ENCODE measurements at places on chromosomes 3 and 15.

DNA sequence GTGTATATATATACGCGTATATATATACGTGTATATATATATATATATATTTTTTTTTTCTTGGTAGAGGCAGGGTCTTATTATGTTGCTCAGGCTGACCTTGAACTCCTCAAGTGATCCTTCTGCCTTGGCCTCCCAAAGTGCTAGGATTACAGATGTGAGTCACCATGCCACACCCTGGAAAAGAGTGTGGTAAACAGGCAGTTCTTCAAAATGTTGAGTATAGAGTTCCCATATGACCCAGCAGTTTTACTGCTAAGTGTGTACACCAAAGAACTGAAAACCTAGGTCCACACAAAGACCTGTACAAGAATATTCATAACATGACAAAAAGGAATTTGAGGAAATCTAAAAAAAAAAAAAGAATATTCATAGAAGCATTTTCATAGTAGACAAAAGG lies 71.8 kb upstream of the GCNT3 start:
- DNase-seq, result no peak

DNA sequence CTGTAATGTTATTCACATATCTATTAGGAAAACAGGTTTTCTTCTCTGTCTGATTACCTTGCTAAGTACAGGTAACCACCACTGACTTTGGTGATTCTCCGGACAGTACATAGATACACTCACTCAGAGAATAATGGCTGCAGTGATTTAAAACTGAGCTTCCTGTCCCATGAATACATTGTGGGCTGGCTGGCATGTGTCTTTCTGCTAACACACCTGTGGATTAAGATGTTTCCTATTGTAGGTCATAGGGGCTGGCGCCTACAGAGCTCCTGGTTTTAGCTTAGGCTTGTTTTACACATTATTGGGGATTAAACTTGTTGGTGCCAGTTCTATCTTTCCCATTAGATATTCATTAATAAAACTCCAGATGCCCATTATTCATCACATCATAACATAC lies 102.7 kb upstream of the MEIS2 start:
- no peak for DNase-seq

DNA sequence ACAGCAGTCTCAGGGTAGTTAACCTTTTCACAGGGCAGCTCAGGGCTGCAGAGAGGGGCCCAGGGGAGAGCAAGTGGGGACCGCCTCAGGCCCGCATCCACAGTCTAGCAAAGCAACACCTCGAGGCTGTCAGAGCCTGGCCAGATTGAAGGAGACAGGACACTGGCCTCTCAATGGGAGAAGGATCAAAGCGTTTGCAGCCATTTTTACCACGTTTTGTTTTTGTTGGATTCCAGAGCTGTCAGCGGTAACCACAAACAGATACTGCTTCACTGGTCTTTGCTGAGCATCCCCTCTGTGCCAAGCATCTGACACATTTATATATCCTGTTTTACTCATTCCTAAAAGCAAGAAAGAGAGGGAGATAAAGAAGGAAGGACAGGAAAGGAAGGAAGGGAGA lies 153.8 kb downstream of the SHQ1 start:
- no peak for DNase-seq

GRCh38 chr15:82047453-82048400 lies 1.9 kb upstream of the MEX3B start:
- DNase-seq, result no peak

DNA sequence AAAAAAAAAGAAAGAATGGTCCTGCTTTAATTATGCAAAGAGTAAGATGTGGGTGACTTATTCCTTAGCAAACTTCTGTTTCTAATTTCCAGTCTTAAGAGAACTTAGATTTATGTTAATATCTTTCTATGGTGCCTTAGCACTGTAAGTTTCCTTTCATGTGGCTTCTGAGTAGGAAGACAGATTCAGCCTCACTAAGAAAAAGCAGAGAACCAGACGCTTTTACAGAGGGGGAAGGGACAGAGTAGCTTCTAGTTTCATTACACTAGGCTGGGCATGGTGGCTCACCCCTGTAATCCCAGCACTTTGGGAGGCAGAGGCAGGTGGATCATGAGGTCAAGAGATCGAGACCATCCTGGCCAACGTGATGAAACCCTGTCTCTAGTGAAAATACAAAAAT lies 95.0 kb downstream of the DHX30 start:
- no peak for DNase-seq

DNA sequence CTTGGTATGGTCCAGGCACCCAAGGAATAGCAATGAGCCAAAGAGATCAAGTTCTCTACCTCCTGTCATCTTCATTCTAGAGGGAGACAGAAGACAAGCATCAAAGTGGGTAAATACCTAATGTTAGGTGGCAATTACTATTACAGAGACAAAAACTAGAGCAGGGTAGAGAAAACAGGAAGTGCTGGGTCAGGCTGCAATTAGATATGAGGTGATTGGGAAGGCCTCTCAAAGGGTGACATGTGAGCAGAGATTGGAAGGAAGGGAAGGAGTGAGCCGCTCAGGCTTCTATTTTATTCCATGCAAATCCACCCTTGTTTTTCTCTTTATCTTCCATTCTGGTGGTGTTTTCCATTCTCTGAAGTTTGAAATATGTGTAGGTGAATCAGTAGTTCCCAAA lies 37.4 kb downstream of the EBLN2 start:
- no peak for DNase-seq

- DNase-seq, result no peak
These were observed 25.1 kb downstream of the SLC6A20 start for GRCh38 chr3:45771166-45771775.

DNA sequence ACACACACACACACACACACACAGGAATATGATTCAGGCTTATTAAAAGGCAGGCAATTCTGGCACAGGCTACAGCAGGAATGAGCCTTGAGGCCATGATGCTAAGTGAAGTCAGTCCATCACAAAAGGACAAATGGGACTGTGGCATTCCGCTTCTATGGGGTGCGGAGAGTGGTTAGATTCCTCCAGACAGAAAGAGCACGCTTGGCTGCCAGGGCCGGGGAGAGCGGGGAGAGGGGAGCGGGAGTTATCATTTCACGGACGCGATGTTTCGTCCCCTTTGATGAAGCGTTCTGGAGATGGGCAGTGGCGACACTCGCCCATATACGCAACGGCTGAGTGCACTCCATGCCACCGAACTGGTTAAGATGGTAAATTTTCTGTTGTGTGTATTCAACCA lies 58.5 kb upstream of the FAM174B start:
- no peak for DNase-seq

- DNase-seq, result no peak
These were observed 41.4 kb downstream of the PGPEP1L start for GRCh38 chr15:98966091-98966787.

GRCh38 chr3:175238801-175239200 lies 379.7 kb downstream of the NAALADL2 start:
- DNase-seq, result no peak

- DNase-seq, result no peak
These were observed 51.2 kb downstream of the SETD5 start for GRCh38 chr3:9448643-9449042.

- DNase-seq, result no peak
These were observed 13.8 kb upstream of the TMC3 start for GRCh38 chr15:81387621-81388435.

- DNase-seq, result peak; percentile 18
These were observed at the start of gene SHISA5 for GRCh38 chr3:48504051-48504946. TSS of gene SHISA5 (minus strand) at chr3:48504174. CDS start at chr3:48504094, 80 bp downstream.

DNA sequence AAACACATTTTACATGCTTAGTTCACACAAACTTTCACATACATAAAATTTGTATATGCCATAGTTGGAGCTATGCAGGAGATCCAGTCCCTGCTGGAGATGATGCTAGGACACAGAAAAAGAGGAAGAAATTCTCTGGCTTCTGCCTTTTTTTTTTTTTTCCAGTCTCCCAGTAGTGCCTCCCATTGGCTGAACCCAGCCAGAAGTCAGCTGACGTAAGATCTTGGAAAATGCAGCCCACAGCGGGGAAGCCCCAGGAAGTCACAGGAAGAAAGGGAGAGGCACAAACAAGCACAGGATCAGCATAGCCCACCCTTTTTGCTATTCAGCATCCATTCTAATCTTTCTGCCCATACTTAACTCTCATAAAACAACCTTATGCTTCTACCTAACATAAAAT lies 38.5 kb downstream of the SCN11A start:
- DNase-seq, result no peak

- no peak for DNase-seq
These were observed 480.7 kb upstream of the THBS1 start for GRCh38 chr15:39100106-39100660.

GRCh38 chr3:165491487-165491886 lies 295.3 kb upstream of the SLITRK3 start:
- DNase-seq, result no peak

DNA sequence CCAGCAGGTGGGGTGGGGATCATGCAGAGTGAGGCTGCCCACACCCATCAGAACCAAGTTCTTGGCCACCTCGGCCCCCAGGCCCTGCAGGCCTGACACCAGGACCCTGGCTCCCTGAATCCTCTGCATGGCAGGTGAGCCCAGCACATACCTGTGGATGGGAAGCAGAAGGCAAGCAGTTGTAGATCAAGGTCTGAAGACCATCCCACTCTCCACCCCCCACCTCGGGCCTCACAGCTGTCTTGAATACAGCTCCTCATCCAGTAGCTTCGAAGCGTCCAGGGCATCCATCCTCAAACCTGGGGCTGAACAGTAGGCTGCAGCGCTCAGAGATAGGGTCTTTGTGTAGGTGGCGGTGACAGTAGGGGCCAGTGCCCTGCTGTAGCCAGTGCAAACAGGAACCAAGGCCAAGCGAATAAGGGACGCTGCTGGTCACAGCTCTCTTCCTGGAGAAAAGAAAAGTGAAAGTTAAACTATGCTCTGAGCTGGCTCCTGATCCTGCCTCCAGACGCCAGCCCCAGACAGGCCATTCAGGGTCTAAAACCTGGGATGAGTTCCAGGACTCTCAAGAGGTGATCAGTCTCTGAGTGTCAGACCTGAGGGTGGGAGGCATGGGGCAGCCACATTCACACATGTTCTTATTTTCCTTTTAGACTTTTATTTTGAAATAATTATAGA lies at the start of gene UBA7:
TSS of gene UBA7 (minus strand) at position 457 of the 678 bp plus-strand sequence. CDS start at position 291, 166 bp downstream.
- peak; percentile 65 for DNase-seq

GRCh38 chr3:45337839-45338470 lies 50.4 kb upstream of the LARS2 start:
- no peak for DNase-seq

DNA sequence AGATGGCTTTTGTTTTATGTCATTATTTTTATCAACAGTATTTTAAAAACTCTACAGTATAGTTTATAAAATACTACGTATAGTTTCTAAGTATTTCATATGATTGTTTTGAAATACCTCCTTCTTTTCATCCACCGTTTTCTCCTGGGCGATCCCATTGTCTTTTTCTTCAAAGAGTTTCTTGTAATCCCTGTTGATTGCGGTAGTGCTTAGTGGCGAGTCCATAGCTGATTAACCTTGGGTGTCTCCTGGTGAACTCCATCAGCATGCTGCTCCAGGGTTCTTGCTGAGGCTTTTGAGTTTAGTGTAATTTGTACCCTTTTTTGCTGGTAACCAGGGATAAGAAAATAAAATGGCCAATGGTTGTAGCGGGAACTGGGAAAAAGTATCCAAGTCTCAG lies 3.6 kb downstream of the PIAS1 start:
- no peak for DNase-seq

- no peak for DNase-seq
These were observed 510.5 kb upstream of the CBLB start for GRCh38 chr3:106379251-106379750.

- DNase-seq, result no peak
These were observed 47.7 kb upstream of the TRPC1 start for GRCh38 chr3:142676151-142676550.

DNA sequence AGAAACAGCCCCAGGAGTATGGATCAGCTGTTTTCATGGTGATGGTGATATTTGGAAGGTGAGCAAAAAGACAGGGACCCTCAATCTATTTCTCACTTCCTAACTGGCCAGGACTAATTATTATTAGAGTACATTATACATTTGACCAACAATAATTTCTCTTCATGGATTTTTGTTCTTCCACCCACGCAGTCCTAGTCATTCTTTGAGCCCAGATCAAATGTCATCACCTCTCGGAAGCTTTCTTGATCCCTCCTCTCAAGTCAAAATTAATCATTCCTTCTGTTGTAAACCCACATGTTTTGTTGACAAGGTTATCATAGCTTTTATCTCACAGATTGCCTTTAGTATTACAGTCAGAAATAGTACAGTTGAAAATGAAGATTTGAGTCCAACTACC lies 29.2 kb upstream of the PRICKLE2 start:
- DNase-seq, result no peak

GRCh38 chr15:91790836-91791235 lies 62.7 kb upstream of the SLCO3A1 start:
- DNase-seq, result peak; percentile 13

DNA sequence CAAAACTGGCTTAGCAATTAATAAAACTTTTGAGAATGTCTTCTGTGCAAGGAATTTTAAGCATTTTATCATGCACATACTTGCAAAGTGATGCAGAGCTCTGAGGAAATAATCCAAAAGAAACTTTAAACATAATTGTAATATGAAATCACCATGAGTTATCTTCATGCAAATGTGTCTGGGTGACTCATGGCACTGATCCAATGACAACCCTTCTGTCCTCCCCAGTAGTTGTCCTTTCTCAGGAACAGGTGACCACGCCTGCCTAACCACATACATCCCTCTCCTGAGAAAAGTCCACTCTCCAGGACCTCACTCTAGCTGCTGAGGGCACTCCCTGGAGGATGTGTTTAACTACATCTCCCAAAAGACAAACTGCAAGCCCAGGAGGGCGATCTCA lies 530.6 kb upstream of the IL12A start:
- DNase-seq, result peak; percentile 91

DNA sequence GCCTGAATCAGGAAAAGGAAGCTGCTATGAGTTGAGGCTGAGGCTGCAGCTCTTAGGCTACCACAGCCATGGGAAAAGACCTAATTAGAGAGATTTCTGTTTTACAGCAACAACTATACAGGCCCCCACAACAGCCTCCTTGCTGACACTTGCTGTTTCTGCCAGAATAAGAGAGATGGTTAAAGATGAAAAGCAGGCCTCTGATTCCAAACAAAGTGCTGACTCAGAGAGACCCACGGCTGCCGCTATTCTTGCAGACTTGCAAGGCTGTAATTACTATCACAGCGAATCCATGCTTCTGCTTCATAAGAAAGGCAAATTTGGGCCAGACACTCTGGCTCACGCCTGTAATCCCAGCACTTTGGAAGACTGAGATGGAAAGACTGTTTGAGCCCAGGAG lies 41.8 kb downstream of the MCF2L2 start:
- DNase-seq, result no peak
